NCI-H2227 treated with DMSO at 0.1 percent for 48 hours (cell line): ENCODE measurements at places on chromosomes 16 and 17.

GRCh38 chr17:67496286-67496685, 119.2 kb downstream of the PITPNC1 start:
- DNase-seq = peak; percentile 84

DNA sequence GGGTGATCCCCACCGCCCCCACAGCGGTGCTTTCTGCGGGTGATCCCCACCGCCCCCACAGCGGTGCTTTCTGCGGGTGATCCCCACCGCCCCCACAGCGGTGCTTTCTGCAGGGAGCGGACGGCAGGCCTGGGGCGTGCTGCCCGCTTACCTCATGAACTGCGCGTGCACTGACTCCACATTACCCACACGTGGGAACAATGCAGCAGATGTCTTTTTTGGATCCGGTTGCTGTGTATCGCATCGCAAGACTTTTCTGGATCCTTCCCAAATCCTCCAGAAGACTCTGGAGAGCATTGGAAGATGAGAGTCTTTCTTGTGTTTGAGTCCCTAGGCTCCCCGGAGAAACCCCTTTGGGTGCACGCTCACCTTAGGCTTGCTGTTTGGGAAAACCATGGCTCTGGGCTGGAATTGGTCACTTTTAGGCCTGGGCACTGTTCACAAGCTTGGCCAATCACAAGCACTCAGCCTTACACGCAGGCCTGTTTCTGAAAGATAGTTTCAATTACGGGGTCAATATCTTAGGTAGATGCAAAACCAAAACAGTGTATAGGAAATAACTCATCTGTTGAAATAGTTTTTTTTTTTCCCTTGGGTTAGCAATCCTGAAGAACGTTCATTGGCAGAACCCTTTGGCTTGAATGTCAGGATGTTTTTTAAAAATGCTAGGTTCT, 201.8 kb downstream of the RPTOR start:
- no peak for DNase-seq

DNA sequence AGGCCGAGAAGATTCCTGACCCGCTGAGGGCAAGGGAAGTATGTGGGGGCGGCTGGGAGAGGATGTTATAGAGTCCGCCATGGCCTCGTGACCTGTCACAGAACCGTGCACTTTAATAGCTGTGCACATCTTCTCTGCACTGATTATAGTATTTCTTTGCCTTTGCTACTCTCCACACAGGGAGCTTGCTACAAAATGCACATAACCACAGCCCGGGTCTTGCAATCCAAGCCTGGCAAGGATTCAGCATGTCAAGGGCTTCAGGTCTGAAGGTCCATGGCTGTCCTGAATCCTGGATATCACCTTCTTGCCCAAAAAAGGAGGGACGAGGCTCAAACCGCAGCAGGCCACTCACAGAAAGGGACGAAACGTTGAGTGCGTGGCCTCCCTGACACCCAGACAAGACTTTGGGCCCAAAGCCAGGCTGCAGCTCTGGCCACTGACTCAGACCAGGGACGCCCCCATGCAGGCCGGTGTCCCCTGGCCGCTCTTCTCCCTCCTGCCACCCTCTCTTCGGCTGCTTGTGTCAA, 43.7 kb downstream of the USP22 start:
- no peak for DNase-seq

GRCh38 chr17:28569446-28569845, 1.9 kb downstream of the PIGS start:
- no peak for DNase-seq

- no peak for DNase-seq
These were observed 8.2 kb downstream of the RHBDF2 start for GRCh38 chr17:76492989-76493501.

- no peak for DNase-seq
These were observed 83.3 kb downstream of the HS3ST3A1 start for GRCh38 chr17:13518261-13519000.

GRCh38 chr16:14676633-14677032, 17.5 kb downstream of the PLA2G10 start:
- no peak for DNase-seq

GRCh38 chr17:82789051-82789592, 37.3 kb downstream of the TBCD start:
- DNase-seq = no peak

DNA sequence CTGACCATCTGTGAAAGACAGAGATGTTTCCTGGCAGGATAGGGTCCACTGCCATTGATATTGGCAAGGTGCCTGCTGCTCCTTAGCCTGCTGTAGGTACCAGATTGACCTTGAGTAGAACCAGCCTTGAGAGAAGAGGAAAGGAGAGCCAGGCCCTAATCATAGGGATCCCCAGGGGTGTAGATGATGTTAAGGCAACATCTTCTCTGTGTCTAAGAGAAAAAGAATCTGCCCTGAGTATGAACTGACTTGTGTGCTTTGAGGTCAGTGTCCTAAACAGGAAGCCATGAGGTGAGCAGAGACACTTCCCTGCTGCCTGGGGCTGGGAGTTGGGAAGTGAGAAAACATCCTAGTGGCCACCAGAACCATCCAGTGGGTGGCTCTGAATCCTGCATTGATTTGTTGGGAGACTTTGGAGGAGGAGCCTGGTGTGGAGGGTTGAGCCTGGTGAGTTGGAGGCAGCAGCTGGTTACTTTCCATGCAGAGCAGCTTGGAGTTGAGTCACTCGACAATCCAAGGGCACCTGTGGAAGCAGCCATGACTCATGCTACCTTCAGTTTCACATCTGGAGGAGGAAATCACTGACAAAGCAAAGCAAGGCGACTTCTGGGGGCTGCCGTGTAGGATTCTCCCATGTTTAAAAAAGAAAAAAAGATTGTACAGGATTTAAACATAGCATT, 47.8 kb downstream of the BMERB1 start:
- no peak for DNase-seq

- no peak for DNase-seq
These were observed 12.6 kb downstream of the MAF start for GRCh38 chr16:79587897-79588296.

DNA sequence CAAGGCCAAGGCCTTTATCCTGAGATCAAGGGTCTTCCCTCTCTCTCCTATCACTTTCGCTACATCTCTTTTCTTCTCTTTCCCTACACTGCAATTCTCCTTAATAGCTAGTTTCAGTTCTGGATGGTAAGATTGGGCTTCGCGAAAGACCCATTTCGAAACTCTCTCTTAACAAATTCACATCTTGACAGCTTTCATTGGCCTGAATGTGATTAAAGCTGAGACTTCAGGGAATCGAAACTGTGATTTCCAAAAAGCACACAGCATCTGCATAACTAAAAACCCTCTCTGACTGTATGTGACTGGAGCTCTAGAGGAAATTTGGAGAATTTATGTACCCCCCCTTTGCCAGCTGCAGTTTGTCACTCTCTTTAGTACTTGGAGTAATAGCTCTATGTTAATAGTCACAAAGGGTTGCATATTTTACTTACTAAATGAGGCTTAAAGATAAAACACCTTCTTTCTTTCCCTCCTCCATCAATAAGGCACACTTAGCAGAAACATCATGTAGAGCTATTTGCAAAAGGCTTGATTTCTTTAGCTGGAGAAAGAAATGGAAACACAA, 105.3 kb upstream of the FAM20A start:
- no peak for DNase-seq

- no peak for DNase-seq
These were observed 10.1 kb upstream of the STX1B start for GRCh38 chr16:31020536-31020935.

- no peak for DNase-seq
These were observed 13.9 kb downstream of the CLUH start for GRCh38 chr17:2697611-2698162.

GRCh38 chr17:45092911-45093430, 31.9 kb downstream of the NMT1 start:
- DNase-seq = no peak

DNA sequence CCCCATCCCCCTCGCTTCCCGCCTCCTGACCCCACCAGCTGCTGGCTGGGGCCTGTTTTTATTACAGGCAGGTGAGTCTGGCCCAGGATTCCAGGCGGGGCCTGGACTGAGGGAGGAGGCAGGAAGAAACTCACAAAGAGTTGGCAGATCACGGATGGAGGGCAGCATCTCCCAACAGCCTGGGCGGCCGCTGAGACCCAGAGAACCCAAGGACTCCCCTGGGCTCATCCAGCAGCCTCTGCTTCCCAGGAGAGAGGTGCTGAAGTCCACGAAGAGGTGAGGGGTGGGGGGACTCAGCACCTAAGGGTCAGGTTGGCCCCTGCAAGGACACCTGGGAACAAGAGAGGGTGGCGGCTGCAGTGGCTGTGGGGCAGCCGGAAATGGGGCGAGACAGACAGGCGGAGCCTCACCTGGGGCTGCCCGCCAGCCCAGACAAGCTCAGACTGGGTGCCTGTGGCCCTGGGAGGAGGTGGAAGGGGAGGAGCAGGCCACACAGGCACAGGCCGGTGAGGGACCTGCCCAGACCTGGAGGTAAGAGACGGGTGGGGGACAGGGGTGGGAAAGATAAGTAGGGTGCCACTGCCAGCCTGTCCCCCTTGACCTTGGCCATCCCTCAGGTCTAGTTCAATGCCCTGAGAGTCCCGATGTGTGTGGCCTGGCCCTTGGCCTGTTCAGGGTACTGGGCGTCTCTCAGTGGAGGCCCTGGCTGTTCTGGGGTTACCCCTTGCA, 8.7 kb upstream of the ADGRG1 start:
- no peak for DNase-seq

DNA sequence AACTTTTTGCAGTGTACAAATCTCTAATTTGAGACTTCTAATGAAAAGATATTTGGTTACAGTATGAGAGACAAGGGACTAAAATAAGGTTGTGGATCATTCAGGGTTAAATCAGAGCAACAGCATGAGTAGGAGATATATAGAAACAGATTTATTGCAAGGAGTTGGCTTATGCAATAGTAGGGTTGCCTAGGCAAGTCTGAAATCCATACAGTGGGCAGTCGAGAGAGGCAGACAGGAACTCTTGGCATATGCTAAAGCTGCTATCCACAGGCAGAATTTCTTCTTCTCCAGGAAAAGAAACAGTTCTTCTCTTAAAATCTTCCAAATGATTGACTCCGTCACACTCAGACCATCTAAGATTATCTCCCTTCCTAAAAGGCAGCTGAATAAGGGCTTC, 500.8 kb downstream of the MAF start:
- DNase-seq = no peak

DNA sequence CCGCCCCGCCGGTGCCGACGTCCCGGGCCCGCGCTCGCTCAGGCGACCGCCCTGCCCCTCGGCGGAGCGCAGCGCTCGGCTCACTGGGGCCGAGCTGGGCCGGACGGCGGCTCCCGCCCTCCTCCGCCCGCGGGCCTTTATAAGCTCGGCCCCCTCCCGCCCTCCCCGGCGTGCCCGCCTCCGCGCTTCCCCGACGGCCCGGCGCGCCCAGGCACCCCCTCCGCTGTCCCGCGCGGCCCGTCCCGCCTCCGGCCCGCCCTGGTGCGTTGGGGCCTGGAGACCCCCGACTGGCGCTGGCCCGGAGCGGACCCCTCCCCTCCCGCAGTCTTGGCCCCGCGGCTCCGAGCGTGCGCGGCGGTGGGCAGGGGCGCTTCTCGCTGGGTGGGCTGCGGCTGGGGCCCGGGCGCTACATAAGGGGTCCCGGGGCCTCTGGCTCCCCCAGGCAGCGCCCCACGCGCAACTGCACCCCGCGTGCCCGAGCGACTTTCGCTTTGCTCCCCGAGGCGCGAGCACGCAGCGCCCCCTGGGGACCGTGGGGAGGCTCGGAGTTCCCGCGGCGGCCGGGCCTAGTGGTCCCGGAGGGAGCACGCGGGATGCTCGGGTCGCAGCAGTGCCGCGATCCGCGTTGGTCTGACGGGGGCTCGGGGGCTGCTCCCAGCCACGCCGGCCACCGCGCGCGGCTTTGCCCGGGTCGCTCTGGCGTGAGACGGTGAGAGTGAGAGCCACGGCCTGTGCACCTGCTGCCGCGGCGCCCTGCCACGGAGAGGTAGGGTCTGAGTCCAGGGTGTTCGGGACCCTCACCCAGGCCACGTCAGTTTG, at the start of gene PIEZO1:
TSS of gene PIEZO1 (minus strand) at position 115 of the 819 bp plus-strand sequence. CDS start 256 bp downstream, outside the sequence.
- no peak for DNase-seq

- no peak for DNase-seq
These were observed 15.7 kb downstream of the RAPGEFL1 start for GRCh38 chr17:40192961-40193360.

DNA sequence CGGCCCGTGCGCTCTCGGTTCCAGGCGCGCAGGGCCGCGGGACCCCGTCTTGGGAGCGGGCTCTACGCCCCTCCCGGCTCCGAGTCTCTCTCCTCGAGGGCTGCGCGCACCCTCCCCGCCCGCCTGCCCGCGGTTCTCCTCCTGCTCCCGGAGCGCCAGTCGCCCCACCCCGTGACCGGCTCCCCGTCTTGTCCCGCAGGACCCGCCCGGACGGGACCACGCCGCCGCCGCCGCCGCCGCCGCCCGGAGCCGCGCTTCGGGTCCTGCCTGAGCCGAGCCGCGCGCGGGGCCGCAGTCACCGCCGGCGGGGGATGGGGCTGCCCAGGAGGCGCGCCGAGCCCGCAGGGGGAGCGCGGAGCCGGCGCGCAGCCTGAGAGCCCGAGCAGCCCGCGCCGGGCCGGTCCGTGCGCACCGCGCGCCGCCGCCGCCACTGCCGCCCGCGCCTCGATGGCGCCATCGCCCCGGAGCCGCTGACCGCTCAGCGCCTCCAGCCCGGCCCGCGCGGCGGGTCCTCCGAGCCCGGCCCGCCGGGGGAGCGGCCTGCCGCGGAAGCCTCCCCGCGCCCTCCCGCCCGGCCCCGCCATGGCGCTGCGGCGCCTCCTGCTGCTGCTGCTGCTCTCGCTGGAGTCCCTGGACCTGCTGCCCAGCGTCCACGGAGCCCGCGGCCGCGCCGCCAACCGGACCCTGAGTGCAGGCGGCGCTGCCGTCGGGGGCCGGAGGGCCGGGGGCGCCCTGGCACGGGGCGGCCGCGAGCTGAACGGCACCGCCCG, at the start of gene SHISA6:
TSS of gene SHISA6 (plus strand) at position 373 of the 770 bp plus-strand sequence.
- DNase-seq = no peak

DNA sequence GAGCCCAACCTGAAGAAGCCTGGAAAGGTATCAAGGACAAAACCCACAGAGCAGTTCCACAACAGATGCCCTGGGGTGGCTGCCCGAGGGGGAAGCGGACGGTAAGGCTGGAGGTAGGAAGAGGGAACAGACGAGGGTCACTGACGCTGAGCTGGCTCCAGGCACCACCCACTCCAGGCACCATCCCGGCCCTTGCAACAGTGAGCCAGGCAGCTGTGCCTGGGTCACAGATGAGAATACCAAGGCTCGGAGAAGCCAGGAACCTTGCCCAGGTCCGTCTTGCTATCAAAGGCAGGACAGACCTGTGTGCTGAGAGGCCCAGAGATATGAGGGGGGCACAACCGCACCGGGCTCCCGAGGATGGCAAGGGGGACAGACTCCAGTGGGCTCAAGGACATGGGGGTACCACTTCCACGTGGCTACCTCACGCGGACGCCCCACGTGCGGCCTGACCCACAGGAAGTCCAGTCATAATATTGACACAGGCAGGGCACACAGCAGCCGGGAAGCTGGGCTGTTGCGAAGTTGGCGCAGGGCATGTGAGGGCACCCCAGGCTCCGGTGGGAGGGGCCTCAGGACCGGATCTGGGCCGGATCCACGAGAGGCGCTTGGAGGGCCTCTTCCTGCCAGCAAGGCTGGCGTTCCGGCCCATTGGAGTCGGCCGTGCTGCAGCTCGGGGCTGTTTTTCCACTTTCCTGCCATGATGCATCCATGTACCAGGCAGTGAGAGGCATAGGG, 29.9 kb downstream of the PEMT start:
- no peak for DNase-seq

DNA sequence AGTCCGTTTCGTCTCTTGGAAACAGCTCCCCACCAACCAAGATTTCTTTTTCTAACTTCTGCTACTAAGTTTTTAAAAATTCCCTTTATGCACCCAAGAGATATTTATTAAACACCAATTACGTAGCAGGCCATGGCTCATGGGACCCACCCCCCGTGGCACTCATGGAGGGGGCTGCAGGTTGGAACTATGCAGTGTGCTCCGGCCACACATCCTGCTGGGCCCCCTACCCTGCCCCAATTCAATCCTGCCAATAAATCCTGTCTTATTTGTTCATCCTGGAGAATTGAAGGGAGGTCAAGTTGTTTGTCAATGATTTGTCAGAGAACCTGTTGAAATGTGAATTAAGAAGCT, 48.2 kb downstream of the IL21R start:
- no peak for DNase-seq
